ENCODE measurements at places on chromosomes 1 and 21.
A peak's percentile ranks its signal among the peaks of the same experiment; 100 is the strongest.

GRCh38 chr1:156420205-156421061 lies 51.4 kb downstream of the RHBG start:
- no peak for DNase-seq

DNA sequence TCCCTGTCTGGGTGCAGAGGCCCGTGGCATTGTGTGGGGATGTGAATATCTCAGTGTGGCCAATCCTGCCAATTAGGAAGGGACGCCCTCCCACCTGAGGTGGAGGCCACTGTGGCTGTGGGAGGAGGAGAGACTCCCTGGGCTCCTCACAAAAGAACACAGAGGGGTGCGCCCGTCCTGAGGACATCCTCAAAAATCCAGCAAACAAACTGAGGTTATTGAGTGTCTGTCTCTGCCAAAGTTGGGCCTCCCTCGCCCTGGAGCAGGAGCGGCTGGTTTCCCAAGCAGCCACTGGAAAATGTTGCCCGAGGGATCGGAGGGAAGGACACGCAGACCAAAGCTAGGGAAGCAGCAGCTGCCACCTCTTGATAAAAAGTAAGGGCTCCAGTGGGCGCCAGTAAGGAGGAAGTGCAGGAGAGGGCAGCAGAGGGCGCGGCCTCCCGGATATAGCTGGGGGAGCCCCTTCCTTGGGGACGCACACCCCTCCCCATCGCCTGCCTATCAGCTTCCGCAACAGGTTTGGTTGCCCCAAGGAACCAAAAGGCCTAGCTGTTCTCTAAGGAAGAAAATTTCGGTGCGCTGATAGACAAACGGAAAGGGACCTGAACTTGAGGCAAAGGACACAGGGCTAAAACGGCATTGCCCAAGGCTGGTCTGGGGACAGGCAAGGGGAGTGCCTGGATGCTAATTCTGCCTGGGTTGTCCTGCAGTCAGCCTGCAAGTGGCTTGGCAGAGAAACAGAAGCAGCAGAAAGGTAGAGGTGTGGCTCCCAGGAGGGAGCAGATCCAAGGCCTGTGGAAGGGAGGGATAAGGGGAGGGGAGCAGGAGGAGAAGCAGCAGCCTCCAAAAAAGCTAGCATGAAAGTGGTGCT lies 1.7 kb upstream of the GRIK3 start:
- DNase-seq, result no peak

GRCh38 chr1:230916587-230917283 lies 48.4 kb upstream of the C1orf198 start:
- no peak for DNase-seq

- no peak for DNase-seq
Observed at GRCh38 chr1:238384381-238384780, 493.7 kb upstream of the ZP4 start.

DNA sequence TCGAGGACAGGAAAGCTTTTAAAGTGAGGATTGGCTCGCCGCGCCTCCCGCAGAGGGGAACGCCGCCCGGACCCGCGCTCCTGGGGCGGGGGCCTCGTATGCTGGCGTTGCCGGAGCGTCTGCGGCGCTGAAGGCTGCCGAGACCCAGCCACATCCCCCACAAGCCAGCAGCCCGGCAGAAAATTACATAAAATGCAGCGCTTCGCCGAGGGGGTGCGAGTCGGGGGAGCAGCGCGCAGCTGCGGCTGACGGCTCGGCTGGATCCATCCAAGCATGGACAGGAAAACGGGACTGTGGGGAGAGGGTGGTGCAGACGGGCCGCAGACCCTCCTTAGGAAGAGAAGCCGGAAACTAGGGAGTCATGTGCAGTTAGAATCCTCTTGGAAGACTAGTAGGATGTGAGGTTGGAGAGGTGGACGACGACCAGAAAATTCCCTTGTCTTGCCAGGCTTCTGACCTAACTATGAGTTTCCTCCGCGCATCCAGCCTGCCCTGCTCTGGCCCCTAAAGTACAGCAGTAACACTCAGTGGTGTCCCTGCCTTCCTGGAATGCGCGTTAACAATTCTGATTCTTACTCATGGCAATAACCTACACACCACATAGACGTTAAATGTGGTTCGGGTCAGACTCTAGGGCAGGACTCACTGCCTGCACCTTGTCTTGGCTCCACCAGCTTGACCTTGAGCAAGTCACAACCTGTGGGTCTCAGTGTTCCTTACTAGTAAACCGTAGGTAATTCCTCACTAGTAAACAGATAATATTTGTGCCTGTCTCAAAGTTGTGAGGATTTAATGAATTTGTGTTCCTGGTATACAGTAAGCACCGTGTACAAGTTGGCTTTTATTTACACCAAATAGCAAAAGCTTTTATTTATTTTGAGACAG lies 953 bp upstream of the BRWD1 start:
- peak; percentile 21 for DNase-seq

- no peak for DNase-seq
Observed at GRCh38 chr1:116954440-116954839, 44.7 kb downstream of the PTGFRN start.

DNA sequence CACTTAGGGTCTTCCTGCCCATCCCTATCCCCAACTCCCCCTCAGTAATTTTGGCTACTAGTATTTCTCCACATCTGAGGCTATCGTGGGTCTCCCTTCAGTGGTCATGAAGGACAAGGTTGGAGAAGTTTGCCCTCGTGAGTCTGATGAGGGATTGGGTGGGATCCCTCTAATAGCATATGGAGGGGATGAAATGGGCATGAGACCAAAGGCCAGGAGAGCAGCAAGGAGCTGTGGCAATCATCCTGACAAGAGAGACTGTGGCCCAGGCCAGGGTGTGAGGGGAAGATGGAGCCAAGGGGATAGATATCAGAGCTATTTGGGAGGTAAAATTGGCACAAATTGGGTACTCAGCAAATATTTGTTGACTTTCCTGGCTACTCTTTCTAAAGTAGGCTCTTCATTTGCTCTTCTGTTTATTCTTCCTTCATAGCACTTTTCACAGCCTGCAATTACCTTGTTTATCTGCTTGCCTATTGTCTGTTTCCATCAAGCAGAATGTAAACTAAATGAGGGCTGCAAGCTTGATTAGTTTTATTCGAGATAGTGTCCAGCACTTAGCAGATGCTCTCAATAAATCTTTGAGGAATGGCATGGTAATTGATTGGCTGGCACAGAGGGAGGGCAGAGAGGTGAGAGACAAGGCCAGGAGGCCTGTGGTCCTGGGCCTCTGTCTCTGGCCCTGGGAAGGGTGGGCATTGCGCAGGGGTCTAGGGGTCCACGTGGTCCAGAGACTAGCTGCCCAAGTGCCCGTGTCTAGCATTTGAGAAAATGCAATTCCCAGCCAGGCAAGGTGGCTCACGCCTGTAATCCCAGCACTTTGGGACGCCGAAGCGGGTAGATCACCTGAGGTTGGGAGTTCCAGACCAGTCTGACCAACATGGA lies 1.5 kb upstream of the PLK3 start:
- DNase-seq, result no peak

GRCh38 chr21:44550807-44551206 lies 498 bp downstream of the KRTAP10-2 start:
- no peak for DNase-seq

DNA sequence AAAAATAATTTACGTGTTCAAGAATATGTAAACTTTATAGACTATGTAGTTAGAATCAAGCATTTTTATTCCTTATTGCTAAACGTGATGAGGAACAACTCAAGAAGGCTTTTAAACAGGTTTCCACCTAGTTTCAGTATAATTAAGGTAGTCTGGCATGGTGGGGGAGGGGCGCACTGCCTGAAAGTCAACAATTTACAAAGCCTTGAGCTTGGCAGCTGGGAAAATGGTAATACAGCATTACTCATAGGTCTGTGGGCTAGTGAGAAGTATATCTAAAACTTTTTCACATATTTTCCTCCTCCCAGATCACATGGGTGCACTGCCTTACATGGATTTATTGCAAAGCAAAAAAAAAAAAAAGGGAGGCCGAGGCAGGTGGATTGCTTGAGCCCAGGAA lies 75.2 kb downstream of the EVI5 start:
- DNase-seq, result no peak

DNA sequence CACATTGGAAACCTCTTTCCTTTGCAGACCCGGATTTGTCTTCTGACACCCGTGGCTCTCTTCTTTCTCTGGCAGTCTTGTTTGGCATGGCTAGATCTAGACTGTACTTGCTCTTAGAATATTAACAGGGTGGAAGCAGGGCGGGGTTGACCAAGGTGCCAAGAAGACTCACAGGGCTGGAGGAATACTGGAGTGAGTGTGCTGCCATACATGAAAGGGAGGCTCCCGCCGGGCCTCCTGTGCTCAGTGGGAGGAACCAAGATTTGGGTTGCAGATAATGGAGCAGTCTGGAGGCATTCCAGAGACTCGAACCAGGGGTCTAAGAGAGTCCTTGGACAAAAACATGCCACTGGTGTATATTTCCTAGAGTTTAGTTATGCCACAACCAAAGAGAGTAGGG lies 27.6 kb upstream of the SNX27 start:
- DNase-seq, result no peak

DNA sequence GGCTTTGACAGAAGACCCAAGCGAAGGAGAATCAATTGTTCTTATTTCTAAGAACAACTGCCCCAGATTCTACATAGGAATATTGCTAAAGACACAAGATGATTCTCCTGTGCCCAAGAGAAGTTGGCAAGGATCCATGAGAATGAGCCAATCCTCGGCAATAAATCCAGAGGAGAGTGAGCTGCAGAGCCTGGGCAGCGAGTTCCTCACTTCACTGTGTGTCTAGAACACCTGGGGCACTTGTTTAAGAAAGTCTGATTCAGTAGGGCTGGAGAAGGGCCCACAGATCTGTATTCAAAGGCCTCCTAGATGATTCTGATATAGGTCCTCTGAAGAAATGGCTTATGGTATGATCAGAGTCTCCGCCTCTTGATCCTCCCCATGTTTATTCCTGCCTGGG lies 31.8 kb downstream of the GADD45A start:
- no peak for DNase-seq

DNA sequence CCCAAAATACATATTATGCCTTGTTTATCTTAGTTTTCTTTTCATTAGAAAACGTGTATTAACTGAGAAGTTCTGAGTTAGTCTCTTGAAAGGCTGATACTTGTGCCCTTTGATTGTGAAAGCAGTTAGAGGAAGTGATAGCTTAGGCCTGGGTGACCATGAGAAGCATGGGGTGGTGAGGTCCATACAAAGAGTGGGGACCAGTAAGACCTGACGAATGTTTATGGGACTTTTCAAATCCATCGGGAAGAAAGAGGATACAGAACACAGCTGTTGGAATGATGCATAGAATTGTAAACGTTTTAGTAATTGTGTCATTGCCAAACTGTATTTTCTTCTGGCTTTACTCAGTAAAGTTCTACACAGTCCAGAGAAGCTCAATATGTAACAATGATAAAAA lies 259.8 kb downstream of the LMO4 start:
- DNase-seq, result no peak

- no peak for DNase-seq
Observed at GRCh38 chr21:40723317-40723716, 123.6 kb downstream of the DSCAM start.

DNA sequence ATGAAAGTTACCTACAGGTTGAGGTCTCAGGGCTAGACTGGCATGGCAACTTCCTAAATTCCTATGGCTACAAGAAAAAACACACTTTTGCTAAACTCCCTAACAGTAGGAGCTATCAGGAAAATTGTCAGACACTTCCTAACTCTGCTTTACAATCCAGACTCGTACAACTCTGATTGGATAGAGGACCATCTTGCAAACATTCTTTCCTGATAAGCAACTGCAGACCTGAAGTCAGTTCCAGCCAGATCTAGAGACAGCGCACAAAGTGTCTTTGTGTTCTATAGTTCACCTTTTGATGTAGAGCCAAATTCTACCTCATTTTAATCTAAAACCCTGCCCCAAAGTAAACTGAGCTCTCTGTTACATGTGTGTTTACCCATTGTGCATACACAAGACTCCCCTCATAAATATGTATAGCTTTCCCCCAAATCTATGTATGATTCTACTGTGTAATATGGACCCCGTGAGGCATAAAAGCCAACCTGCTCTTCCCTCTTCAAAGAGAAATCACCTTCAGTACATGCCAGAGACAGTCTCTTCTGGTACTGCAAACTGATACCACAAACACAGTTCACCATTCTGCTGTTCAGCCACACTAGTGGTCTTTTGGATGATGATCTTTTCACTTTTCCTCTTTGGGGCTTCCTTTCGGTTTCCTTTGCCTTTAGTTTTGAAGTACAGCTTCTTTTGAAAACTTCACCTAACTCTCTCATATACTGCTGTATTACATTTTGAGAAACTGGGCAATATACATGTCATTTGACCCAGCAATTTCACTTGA lies 21.7 kb downstream of the ZP4 start:
- DNase-seq, result no peak

DNA sequence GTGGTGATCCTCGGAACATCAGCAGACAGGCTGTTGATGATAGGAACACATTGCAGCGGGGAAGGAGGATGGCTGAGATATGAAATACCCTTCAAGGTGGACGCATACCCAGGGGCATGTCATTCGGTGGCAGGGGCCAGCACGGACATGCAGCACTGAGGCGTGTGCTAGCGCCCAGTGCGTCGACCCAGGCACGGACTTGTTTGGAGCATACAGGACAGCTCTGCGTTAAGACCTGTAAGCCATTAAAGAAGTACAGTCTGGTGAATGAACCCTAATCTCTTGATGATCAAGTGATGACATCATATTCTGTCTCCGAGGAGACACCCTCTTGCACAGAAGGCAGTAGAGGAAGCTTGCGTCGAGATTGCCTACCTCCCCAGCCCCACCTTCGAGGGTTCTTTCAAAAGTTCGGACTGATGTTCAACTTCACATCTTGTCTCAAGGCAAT lies 63.6 kb upstream of the KIF26B start:
- DNase-seq, result no peak

DNA sequence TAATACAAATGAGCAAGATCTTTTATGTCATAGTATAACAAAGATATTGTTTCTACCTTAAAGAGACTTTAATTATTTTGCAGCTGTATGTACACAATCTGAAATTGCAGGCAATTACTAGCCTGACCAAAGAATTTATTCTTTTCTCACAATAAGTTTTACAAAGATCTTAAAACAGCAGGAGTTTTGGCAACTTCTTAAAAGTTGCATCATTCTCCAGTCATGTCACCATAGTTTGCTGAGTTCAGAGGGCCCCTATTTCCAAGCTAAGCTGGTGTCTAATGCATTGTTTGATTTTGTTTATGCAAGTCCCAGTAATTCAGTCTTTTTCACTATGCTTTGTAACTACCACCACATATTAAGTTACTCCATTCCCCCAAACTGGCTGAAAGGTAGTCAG lies 114.8 kb downstream of the DNAH14 start:
- no peak for DNase-seq

DNA sequence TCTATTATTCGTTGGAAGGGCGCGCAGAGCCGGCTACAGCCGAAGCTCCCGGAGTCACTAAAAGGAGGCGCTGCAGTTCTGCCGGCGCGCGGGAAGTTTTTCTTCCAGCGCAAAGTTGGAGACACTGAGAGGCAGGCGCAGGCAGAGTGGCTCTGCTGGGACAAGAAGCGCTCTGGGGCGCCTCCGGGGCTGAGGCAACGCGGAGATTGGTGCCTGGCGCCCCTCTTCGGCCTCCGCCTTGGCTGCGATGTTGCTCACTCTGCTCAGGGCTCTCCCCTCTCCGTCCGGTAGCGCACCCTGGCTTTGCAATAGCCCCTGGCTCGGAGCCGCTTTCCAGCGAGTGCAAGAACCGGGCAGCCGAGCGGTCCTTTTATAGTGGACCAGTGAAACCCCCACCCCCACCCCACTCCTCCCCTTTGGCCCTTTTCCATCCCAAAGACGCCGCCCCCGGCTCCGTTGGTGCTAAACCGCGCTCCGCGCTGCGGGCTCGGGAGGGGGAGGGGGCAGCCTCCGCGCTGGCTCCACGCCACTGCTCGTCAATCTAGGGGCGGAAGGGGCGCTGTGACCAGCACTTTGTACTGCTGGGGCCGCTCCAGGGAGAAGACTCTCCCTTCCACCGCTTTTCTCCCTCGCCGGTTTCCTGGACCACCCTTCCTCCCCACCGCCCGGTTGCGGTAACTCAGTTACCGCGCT lies at the start of gene ADAMTS1:
TSS of gene ADAMTS1 (minus strand) at position 344 of the 693 bp plus-strand sequence. CDS start 455 bp downstream, outside the sequence.
- DNase-seq, result no peak

Measured in smooth muscle cell of the brain vasculature (primary cell).